ENCODE measurements at places on chromosomes 1 and 21.
A peak's percentile ranks its signal among the peaks of the same experiment; 100 is the strongest.

GRCh38 chr1:68181165-68181556 lies 51.2 kb downstream of the WLS start:
- DNase-seq: no peak

DNA sequence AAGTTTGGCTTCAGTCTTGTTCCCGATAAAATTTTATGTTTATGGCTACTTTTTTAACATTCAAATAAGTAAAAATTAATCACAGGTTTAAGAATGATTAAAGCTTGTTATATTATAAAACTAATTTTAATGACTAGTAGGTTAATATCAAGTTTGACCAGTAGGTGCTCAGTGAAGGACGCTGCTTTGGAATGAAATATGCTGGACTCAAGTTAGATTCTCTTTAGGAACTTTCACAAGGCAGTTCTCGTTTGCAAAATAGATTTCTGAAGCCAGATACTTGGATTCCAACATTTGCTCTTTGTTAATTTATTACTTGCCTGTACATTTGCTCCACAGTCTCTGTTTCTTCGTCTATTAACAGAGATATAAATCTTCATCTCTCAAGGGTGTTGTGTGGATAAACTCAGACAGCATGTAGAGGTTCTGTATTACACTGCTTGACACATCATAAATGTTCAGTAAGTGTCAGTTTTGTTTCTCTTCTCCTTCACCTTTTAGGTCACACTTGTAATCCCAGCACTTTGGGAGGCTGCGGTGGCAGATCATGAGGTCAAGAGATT lies 432.8 kb upstream of the CHRM3 start:
- no peak for DNase-seq

DNA sequence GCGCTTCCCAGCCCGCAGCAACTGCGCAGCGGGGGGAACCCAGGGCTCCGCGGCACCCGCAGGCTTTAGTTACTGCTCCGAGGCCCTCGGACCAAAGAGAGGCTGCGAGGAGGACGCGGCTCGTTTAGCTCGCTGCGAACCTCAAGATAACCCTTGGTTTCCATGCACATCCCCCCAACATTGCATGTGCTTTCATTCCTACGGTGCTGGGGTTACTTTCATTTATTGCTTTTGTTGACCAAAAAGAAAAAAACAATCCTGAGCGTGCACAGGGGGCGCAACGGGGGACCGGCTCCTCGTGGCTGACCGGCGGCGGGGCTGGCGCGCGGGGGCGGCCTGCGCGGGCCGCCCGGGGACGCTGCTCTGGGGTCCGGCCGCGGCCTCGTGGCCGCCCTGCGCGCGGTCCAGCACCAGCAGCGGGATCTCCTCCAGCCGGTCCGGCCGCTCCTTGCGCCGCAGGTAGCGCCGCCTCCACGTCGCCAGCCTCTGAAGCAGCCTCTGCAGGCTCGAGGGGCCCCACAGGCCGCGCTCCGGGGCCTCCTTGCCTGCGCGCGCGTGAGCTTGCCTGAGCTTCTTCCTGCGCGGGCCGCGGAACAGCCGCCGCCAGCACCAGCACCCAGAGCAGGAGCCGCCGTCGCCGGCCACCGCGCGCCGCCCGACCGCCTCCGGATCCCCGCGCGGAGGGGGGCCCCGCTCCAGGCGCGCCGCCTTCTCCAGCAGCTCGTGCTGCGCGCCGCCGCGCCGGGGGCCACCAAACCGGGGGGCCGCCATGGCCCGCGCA lies 77.4 kb downstream of the DESI2 start:
- peak; percentile 15 for DNase-seq

DNA sequence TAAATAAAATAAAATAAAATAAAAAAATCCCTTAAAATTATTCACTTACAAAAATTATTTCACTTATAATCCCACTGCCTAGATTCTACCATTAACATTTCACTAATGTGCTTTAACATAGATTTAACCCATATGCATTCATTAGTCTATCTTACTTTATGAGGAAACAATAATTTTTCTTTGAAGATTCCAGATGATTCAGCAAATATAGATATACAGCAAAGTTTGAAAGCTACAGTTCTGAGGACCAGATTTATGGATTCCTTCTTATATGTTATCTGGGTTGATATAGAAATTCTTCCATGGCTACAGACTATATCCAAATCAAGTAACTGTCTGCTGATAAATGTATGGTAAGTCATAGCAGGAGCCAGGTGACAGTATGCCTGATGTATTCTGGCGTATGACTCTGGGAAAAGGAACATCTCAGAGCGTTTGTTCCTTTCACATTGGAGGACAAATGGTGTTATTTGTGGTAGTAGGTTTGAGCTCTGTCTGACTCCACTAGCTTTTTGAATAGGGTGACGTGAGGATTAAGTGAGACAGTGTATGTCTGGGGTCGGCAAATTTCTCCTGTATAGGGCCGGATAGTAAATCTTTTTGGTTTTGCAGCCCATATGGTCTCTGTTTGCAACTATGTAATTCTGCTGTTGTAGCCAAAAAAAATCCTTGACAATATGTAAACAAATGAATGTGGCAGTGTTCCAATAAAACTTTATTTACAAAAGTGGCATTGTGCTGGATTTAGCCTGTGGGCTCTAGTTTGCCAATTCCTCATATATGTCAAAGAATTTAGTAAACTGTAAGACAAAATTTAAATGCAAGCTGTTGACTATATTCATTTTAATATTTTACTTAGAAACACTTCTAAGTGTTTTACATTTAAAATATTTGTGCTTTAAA lies 9.3 kb downstream of the MAP3K21 start:
- DNase-seq: no peak

DNA sequence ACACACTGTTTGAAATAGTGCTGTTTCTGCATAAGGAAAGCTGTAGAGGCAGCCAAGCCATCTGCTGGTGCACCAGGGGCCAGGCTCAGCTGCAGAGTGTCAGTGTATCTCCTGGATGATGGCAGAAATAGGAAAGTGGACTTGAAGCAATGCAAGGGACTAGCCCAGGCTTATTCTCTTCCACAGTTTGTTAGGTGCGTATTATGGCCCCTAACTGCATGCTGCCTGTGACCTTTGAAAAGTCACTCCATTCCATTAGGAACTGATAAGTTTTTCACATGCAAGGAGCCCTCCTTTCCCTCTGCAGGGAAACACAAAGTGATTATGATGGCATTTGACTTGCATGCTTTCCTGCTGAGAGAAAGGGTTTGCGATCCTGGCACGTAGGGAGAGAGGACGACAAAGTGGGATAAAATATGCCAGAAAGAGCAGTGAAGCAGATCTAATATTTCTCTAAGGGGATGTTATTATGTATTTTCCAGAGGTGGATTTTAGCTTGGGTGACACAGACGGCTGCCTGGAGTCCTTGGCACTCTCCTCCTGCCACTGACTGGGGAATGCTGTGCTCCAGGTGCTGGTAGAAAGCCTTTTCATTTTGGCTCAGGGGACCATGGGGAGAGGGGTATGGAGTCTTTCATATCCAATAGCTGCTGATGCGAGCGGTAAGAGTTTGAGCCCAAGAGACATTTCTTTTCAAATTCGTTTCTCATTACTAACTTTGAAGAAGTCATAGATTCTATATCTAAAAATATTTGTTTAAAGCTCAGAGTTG lies 402.1 kb upstream of the B3GALT2 start:
- DNase-seq: no peak

DNA sequence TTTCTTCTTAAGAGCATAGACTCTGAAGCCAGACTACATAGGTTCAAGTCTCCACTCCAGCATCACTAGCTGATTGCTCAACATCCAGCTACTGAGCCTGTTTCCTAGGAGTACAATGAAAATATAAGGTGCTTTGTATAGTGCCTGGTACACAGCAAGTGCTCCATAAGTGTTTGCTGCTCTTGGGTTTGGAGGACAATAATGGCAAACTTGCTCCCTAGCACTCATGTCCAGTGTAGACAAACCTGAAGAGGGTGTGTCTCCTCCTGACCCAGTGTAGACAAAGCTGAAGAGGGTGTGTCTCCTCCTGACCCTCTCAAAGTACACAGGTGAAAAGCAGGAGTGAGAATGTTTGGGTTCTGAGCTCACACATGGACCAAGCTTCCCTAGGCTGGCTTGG lies 10.5 kb upstream of the ECE1 start:
- no peak for DNase-seq

GRCh38 chr1:151158326-151158725 lies 1.9 kb downstream of the TNFAIP8L2 start:
- DNase-seq: no peak

DNA sequence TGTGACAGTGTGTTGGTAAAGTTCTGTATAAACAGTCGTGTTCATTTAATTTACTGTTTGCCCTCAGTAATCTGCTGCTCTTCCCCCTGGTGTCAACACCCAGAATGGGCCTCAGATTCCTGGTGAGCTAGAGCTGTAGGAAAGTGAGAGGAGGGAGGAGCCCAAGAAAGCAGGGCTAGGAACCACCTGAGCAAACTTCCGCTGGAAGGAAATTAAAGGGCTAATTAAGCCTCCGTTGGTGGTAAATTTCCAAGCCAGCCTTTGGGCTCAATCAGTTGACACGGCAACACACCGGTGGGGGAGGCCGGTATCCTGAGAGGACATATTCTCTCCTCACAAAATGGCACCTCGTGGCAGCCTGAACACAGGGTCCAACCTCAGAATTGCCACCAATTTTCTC lies 32.9 kb downstream of the RAB3B start:
- no peak for DNase-seq

DNA sequence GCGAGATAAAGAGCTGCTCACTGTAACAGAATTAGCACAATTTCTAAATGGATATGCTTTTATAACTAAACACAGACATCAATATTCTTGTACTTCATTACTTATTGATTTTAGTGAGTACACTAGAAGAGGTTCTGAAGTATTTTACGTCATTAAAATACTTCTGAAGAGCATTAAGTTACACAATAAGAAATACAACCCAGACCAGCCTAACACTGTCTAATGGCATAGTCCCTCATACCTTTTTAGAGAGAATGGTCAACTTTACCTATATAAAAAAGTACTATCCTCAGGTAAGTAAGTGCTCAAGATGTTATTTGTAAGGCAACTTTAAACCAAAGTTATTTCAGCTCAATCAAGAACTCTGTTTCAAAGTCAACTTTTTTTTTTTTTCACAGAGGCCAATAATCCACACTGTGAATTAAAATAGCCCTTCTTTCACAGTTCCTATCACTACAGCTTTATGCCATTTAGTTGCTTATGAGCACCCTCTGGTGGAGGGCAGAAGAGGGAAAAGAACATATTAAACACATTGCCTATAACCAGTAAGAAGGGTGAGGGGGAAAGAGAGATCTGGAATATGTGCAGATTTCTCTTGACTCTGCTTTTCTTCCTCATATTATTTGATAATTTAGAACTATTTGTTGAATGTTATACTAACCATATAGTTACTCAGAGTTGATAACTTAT lies 182.1 kb upstream of the DMRTA2 start:
- DNase-seq: peak; percentile 16

DNA sequence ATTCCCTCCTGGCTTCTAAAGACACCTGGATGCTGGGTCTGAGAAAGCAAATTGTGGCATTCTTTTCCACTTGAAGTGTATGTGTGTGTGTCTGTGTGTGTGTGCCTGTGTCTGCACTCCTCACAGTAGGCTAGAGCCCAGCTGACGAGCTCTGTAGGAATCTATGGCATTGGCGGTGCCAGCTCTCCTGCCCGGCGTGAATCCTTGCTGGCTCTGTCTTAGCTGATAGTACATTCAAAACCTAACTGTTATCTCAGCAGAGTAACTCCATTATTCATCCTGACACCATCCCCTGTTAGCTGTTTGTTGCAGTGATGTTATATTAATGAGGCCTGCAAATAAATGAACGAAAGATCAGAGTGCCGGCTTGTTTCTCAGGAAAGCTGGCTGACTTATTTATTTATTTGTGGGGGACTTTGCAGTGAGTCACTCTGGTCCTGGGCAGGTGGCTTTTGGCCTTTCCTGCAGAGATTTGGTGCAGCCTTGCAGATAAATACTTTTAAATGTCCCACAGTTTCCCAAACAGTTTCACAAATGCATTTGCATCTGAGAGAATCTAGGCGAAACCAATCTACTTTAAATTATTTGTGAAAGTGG lies 160.6 kb upstream of the CD34 start:
- DNase-seq: no peak

DNA sequence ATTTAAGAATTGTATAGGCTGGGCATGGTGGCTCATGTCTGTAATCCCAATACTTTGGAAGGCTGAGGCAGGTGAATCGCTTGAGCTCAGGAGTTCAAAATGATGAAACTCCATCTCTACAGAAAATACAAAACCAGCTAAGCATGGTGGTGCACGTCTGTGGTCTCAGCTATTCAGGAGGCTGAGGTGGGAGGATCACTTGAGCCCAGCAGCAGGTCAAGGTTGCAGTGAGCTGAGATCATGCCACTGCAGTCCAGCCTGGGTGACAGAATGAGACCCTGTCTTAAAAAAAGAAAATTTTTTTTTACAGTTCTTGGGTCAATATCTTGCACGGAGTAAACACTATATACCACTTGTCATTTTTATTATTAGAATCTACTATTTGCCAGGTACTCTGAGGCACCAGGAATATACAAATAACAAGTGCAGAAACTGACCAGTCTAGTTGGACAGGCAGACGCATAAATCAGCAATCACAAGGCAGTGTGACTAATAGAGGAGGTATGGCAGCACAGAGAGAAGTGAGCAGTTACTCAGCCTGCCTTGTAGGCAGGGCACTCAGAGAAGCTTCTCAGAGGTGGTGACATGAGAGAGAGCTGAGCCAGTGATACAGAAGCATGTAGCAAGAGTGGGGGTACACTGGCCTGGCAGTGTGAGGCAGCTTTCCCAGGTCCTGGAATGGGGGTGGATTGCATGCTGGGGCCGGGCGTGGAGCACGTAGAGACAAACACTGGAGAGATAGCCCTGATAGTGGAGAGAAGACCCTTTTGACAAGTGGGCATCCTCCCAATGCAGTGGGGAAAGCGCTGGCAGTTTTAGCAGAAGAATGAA lies 8.0 kb downstream of the PHLDA3 start:
- no peak for DNase-seq

DNA sequence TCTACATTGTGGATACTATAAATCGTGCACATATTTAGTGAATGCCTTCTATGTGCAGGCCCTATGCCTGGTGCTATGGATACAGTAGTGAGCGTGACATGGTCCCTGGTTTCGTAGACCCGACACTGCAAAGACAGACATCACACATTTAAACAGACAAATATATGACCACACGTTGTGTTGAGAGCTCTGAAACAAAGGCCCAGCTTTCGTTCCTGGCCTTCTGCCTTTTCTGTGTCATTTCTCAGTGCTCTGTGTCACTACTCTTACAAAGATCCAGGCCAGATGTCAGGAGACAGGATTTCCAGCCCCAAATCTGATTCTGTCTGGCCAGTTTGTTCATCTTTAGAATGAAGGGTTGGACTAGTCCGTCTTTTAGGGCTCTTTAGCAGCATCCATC lies 19.3 kb upstream of the TRABD2B start:
- DNase-seq: no peak

- no peak for DNase-seq
These were observed 31.7 kb upstream of the LAX1 start for GRCh38 chr1:203733009-203733863.

All from CD4-positive, alpha-beta T cell treated with Interleukin-17A for 1 hour (primary cell).